Mucosa of descending colon (tissue), 3 donors: ENCODE measurements at places on chromosomes 4 and X.

DNA sequence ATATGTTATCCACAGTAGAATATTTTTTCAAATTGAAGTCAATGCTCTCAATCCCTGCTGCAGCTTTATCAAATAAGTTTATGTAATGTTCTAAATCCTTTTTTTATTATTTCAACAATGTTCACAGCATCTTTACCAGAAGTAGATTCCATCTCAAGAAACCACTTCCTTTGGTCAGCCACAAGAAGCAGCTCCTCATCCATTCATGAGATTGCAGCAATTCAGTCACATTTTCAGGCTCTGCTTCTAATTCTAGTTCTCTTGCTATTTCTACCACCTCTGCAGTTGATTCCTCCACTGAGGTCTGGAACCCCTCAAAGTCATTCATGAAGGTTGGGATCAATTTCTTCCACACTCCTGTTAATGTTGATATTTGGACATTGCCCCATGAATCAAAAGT lies 2301.3 kb upstream of the TENM3 start:
- DNase-seq, result no peak

DNA sequence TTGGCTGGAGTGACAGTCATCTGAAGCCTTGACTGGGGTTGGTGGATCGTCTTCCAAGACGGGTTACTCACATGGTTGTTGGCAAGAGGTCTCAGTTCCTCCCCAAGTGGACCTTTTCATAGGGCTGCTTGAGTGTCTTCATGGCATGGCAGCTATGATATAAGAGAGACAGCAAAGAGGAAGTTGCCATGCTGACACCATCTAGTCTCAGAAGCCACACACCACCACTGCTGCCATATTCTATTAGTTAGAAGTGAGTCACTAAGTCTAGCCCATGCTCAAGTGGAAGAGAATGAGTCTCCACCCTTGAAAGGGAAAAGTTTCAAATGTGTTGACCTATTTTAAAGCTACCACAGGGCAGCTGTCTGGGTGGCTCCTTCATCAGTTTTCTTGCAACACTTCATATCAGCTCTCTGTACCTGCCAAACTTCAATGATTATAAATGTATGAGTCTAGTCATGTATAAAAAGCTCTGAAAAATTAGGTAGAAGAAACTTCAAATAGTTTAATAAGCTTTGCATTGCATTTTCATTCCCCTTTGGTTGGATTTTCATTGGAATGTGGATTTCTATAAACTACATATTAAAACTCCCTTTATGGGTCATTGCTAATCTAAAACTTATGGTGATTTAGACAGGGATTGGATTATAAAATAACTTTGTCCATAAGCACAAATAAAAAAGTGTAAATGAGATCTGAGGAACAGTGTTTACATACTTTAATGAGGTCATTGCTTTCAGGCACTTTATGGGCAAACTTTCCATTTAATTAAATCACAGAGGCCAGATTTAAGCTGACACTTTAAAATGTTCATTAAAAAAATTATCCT lies 68.0 kb upstream of the ATXN3L start:
- no peak for DNase-seq

GRCh38 chrX:13304052-13304451 lies 15.8 kb downstream of the ATXN3L start:
- no peak for DNase-seq

- DNase-seq, result no peak
Observed at GRCh38 chrX:153935326-153935851, 552 bp upstream of the NAA10 start.

DNA sequence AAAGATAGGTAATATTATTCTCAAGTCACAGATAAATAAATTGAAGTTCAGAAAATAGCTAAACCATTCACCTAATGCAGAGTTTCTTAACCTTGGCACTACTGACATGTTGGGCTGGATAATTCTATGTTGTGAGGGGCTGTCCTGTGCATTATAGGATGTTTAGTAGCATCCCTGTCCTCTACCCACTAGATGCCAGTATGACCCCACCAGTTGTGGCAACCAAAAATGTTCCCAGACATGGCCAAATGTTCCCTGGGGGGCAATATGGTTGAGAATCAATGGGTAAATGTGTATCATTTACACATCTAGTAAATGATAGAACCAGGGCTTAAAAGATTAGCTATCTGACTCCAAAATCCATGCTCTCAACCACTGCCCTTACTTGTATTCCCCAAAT lies 140.9 kb downstream of the COL4A6 start:
- DNase-seq, result no peak

GRCh38 chrX:10178866-10179463 lies 22.2 kb downstream of the CLCN4 start:
- DNase-seq, result no peak

DNA sequence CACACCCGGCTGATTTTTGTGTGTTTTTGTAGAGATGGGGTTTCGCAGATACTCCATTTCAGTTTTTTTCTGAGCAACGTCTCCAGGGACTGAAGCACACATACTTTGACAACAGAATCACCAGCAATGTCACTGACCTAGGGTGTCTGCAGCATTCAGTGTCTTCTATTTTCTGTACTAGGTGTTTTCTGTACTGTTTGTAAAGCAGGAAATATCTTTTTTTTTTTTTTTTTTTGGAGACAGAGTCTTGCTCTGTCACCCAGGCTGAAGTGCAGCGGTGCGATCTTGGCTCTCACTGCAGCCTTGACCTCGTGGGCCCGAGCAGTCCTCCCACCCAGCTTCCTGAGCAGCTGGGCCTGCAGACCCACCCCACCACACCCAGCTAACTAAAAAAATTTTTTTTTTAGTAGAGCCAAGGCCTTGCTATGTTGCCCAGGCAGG lies 8.9 kb downstream of the ADD1 start:
- peak; percentile 78 for DNase-seq

GRCh38 chr4:125097729-125098128 lies 217.0 kb upstream of the FAT4 start:
- DNase-seq, result no peak

- DNase-seq, result no peak
Observed at GRCh38 chr4:183038436-183038835, 60.6 kb upstream of the WWC2 start.

DNA sequence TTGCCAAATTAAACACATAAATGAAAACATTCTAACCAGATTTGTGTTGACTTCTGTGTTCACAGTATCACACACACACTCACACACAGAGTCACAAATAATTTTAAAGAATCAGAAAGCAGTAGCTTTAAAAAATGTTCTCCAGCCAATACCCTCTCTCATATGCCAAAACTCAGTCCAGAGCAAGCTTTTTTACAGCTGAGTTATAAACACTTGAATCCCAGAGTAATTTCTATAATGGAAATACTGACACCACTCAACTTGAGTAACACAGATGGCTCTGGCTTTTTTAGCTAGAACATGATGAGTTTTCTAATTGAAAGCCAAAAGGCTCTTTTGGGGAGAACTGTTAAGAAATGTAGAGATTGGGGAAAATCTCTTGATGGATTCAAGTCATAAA lies 100.8 kb downstream of the DOCK11 start:
- DNase-seq, result no peak

- no peak for DNase-seq
Observed at GRCh38 chr4:161256716-161257115, 907.1 kb downstream of the FSTL5 start.

DNA sequence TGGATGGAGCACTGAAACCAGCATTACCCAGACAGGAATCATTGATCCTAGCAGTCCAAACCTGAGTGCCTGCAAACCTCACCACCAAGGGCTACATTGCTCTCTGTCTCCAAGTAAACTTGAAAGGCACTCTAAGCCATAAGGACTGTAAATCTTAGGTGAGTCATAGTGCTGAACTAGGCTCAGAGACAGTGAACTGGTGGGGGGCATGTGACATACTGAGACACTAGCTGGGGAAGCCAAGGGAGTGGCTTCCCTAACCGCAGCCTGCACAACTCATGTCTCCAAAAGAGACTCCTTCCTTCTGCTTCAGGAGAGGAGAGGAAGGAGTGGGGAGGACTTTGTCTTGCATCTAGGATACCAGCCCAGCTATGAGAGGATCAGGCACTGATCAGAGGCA lies 235.5 kb upstream of the ACTRT1 start:
- DNase-seq, result no peak

GRCh38 chr4:15982842-15983524 lies 20.0 kb upstream of the FGFBP2 start:
- no peak for DNase-seq

DNA sequence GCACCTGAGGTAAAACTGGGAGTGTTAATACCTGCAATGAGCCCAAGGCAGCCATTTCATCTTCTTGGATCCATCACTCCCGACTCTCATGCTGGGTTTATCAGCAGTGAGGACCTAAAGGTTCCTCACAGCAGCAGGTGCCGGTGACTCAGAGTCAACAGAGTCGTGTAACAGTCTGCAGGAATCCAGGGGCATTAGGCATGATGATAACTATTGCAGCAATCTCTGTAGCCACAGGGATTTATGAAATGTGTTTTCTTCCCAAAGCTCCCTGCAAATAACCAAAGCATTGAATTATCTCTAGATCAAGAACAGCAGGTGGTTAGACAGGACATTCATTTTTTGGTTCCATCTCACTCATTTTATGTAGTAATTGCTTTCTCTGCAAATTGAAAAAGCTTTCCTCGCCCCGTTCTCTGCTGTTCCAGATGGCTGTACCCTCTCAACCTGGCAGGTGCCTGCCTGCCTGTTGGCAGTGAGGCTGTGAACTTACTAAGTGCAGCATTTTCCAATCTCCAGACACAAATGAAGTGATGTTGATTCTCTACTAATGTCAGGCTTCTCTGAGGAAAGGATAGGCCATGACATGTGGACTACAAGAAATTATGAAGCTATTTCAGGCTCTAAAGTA lies 48.1 kb upstream of the TSPAN7 start:
- no peak for DNase-seq

DNA sequence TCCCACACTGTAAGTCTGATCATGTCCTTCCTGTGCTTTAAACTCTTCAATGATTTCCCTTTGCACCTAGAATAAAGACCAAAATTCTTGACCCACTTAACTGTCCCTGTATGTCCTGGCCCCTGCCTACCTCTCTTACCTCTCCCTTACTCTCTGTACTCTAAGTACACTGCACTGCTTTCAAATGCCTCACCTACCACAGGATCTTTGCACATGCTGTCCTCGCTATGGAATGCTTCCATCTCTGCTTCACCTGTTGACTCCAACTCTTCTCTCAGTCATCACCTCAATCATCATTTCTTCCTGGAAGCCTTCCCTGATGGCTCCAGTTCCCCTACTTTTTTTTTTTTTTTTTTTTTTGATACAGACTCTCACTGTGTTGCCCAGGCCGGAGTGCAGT lies 29.0 kb upstream of the SEPTIN6 start:
- DNase-seq, result no peak

- no peak for DNase-seq
Observed at GRCh38 chr4:108327642-108328382, 159.1 kb upstream of the LEF1 start.

DNA sequence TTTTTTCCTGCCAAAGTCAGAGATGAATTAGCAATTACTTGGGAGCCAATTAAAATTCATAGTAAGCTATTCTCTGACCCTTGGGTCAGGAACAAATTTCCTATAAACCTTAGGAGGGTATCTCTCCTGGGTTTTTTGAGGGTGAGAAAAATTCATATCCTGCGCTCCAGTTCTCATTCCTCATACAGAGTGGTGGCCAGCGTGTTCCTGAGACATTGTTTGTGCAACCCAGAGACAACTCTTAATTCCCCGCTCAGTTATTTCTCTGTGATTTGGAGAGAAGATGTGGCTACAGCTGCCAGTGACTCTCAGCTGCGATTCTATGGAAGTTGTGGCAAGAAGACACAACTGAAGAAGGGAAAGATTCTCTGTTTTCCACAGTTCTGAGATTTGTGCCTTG lies 37.9 kb upstream of the CBR4 start:
- DNase-seq, result no peak

GRCh38 chr4:128338634-128339355 lies 51.2 kb upstream of the PGRMC2 start:
- DNase-seq, result no peak

DNA sequence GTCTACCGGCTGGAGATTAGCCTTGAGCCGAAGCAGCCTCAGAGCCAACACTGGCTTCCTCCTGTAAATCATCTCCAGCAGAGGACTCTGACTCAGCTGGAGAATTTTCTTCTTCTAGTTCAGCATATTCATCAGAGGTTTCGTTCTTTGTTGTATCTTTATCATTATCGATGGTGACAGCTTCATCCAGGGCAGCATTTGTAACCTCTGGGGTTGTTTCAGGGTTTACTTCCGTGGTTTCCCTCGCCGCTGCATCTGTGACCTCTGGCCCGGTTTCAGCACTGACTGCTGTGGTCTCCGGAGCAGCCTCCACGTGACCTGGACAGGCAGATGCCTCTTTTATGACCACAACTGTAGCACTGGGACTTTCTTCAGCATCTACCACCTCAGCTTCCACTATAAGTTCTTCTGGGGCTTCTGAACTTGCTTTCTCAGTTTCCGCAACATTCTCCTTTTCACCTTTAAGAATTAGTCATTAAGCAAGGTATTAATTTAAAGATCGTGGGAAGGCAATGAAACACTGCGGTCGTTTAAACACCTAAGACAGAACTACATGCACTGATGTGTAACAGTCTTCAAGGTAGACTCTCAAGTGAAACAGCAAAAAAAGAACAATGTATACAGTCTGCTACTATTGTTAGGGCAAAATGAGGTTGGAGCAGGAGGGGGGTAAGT lies 13.3 kb downstream of the MGARP start:
- peak; percentile 75 for DNase-seq

GRCh38 chr4:146159384-146160058 lies 16.0 kb upstream of the LSM6 start:
- no peak for DNase-seq

DNA sequence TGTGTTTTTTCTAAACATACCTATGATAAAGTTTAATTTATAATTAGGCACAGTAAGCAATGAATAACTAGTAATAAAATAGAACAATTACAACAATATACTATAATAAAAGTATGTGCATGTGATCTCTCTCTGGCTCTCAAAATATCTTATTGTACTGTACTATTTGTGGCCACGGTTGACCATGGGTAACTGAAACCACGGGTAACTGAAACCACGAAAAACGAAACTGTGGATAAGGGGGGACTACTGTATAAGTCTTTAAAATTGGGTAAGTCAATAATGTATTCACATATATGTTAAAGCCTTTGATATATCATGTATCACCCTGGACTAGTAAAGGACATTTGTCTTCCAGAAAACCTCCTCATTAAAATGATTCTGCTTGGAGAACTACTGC lies 20.0 kb downstream of the TMEM154 start:
- no peak for DNase-seq

DNA sequence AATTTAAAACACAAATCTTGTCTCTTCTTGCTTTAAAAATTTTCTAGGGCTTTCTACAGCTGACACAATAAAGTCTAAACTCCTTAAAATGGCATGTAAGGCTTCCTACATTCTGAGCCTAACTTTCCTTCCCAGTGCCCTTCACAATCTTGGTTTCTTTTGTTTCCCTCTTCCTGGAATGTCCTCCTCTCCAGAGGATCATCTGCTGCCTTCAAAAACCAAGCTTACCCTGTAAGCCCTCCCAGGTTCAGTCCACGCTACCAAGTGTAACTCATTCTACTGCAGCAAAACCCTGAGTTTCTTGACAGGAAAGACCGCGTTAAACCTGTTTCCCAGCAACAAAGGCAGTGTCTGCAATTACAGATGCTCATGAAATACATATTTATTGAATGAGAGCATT lies 91.3 kb downstream of the SHISA3 start:
- DNase-seq, result no peak

GRCh38 chrX:110803506-110803905 lies 7.9 kb upstream of the CHRDL1 start:
- DNase-seq, result no peak

GRCh38 chrX:154417157-154417556 lies 5.8 kb downstream of the TAFAZZIN start:
- no peak for DNase-seq

- DNase-seq, result no peak
Observed at GRCh38 chrX:114338870-114339269, 245.0 kb upstream of the HTR2C start.
